ENCODE measurements at places on chromosomes 1 and 21. TPM values are rescaled to one million over a fixed set of nuclear protein-coding genes. Genes with fewer than 3 reads are reported as not detected.

DNA sequence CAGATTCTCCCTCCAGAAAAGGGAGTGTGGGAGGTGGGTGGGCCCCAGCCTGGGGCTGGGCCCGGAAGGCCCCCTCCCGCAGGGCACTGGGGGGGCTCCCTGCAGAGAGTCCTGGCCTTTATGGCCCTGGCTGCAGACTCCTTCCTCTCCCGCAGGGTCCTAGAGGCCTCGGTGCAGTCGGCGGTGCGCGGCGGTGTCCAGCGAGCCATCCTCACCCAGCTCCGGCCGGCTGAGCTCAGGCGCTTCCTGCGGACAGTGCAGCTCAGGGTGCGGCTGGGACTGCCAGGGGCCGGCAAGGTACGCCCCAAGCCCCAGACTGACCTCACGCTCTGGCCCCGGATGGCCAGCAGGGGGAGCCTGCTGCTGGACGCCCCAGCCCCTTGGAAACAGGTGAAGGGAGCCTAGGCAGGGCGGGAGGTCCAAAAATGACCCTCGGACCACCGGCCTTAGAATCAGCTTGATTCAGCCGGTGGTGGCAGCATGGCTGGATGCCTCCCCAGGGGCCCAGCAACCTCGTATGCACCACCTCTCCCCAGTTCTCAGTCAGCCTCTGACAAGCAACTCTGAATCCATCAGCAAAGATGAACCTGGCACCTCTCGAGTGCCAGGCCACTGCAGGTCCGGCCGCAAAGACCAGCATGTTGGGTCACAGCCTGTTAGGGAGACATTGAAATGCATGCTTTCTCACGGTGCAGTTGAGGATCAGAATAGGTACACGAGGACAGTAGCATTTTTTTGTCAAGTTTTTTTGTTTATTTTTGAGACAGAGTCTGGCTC is 20.6 kb downstream of the MTHFR start:
- DNase-seq, result no peak

The DTL gene
- polyA plus RNA-seq, result 23.7 TPM

The FMO3 gene
- polyA plus RNA-seq, result 0.12 TPM

GRCh38 chr1:154407198-154408091 is 2.3 kb downstream of the IL6R start:
- no peak for DNase-seq

DNA sequence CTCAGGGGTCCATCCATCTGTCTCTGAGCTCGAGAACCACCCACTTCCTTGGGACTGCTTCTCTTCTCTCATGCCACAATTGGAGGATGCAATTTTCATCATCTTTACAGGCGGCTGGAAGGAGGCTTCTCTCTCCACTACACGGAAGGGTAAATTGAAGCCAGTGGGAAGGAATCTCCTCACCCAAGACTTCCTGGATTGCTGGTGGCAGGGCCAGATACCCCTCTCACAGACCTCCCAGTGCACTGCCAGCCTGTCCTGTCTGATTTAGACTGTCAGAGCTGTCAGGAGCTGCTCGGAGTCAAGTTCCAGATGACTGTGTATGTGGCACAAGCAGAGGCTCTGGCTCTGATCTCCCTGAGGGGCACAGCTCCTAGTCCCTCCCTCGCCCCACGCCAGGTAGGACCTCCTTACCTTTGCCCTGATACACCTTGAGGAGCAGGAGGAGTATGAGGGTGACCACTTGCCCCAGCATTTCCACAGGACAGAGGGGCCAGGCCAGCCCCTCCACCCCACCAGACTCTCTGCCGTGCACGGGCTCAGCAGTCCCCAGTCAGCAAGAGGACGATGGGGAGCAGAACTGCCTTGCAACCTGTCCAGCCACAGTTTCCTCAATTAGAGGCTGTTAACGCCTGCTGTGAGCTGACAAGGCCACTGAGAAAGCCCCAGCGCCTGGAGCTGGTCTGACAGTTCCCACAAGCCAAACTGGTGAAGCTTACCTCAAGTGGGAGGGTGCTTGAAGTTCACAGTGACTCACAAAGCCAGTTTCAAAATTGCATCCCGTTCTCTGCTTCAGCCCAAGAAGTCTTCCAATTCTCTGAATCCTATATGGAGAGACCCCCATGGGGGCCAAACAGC is at the start of gene CD244:
Gene CD244, minus strand, starts transcription at position 685 of the 858 bp plus-strand sequence. Its CDS starts 210 bp downstream, at position 475.
- DNase-seq, result no peak

The CHIT1 gene
- 0.21 TPM for polyA plus RNA-seq

- DNase-seq, result no peak
Observed at GRCh38 chr1:238112952-238113621, 222.4 kb upstream of the ZP4 start.

The GFI1 gene
- polyA plus RNA-seq, result 0.30 TPM

DNA sequence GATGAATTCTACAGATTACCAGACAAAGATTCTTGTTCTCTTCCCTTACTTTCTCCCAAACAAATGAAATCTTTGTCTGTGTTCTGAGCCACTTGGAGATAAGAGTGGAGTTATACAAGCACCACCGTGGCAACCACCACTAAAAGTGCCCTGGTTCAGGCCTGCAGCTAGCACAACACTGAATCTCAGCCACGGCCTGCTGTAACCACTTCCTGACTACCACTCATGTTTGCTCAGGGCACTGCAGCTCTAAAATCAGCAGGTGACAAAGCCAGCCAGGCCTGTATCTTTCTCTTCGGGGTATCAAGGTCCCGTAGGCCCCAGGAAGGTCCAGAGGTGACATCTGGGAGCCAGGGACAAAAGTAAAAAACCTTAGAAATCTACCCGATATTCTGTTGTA is 3.2 kb upstream of the OR2T6 start:
- DNase-seq, result no peak

DNA sequence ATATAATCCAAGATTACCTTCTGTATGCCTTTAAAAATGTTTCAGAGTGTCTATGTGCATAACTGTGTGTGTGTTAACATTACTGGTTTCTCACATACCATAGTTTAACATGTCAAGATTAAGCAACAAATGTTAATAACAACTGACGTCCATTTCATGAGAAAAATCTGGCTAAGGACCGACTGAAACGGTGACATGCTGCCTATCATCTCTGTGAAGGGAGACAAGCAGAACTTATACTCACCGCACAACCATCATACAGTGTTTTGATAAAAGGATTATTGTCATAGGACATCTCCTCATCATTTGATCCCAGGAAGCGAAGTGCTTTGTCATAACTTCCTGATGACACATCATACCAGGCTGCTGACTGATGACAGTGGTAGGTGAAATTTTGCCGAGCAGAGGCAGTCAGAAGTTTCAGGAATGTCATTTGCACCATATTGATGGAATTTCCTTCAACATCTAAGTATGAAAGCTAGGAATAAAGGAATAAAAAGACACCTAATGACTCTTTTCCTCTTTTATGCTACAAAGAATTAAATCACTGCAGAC is 228.8 kb downstream of the COL11A1 start:
- no peak for DNase-seq

- no peak for DNase-seq
Observed at GRCh38 chr1:1318131-1318652, 6.3 kb downstream of the INTS11 start.

The AMY1A gene
- not detected for polyA plus RNA-seq

DNA sequence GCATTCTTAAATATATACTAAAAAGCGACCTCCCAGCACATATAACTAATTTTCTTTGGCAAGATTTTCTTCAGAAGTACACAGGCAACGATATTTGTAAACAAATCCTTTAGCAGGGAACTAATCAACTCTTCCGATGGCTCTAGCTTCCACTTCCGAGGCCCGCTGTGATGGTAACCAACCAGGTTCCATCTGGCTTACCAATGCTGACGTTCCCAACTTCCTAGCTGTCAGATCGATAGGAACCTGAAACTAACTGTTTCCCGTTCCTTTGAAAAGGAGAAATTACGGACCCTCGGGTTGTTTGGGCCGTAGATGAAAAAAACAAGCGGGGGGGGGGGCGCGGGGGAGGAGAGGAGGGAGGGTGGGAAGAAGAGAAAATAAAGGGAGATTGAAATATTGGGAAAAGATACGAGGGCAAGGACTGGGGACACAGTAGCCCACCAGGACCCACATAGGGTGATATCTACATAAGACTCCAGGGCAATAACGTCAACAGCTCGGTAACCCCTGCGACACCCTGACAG is 513 bp downstream of the GTF2B start:
- no peak for DNase-seq

- DNase-seq, result no peak
Observed at GRCh38 chr1:22197644-22198043, 54.7 kb upstream of the WNT4 start.

GRCh38 chr1:206828765-206829164 is 36.7 kb upstream of the IL20 start:
- no peak for DNase-seq

GRCh38 chr1:40699787-40700186 is 8.3 kb downstream of the NFYC start:
- DNase-seq, result no peak

The PRELP gene
- polyA plus RNA-seq, result 2.9 TPM

- no peak for DNase-seq
Observed at GRCh38 chr1:32623775-32624174, 26.6 kb downstream of the ZBTB8OS start.

DNA sequence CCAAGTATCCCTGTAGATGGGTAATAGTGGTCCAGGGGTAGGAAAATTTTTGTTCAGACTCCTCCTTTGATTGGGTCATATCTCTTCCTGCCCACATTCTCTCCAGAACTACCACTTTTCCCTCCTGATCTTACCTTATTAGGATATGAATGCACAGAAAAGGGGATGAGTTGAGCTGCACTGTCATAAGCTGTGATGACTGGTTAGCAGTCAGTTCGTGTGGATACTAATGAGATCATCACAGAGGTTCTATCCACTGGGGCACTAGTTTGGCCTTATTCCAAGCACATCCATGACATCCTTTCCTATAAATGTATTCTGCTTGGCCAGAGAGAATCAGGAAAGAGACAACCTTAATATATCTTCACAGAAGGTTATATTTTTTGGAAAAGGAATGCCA is 22.1 kb upstream of the TBX15 start:
- DNase-seq, result no peak

The UBE2U gene
- not detected for polyA plus RNA-seq

DNA sequence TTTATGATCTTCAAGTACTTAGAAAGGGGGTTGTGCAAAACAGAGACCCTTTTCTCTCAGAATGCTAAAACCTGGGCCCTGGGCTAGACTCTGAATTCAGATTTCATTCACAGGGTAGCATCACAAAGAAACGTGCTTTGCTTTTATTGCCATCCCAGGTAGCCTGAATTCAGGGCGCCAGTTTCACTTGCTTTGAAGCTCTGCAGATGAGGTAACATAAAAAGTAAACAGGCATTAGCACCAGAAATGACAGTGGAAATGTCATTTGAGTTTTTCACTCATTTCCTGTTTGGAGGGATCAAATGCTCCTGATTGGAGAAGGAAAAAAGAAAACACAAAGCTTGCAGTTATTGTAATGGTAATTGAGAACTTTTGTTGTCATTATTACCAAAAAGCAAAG is 2.6 kb downstream of the SYPL2 start:
- no peak for DNase-seq

- DNase-seq, result no peak
Observed at GRCh38 chr1:206114692-206115640, 2.2 kb downstream of the AVPR1B start.

DNA sequence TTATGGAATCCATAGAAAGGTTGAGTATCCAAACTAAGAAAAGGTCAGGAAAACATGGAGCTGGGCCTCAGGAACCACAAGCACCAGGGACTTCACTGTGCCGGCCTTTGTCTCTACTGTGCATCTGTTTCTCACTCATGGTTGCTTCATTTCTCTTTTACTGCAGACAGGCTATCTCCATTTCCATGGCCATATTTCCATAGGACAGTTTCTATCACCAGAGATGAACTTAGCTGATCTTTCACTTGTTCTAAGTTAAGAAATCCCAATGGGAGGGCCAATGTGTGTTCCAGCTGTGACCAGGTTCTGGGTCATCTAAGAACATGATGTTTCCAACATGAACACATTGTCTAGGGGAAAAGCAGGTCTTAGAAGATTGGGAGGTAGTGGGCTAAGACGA is 43.7 kb upstream of the PPP2R5A start:
- DNase-seq, result no peak

The KPRP gene
- not detected for polyA plus RNA-seq

The COL8A2 gene
- polyA plus RNA-seq, result 1.5 TPM

- DNase-seq, result no peak
Observed at GRCh38 chr1:41420860-41421259, 59.6 kb downstream of the FOXO6 start.

DNA sequence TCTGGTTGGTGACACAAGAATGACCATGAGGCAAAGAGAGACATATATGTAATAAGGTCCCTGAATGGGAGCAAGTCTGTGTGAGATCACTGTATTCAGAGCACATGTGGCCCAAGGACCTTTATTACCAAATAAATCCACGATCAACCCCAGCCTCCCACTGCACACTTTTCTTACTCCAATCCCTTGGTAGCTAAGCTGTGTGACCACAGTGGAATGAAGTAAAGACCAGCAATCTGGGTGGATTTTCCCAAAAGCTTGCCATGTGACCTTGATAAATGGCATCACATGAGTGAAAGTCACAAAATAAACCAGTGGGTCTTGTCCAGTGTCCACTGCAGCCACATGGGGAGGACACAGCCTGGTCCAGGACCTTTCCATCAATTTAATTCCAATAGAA is 36.7 kb upstream of the TLR5 start:
- no peak for DNase-seq

DNA sequence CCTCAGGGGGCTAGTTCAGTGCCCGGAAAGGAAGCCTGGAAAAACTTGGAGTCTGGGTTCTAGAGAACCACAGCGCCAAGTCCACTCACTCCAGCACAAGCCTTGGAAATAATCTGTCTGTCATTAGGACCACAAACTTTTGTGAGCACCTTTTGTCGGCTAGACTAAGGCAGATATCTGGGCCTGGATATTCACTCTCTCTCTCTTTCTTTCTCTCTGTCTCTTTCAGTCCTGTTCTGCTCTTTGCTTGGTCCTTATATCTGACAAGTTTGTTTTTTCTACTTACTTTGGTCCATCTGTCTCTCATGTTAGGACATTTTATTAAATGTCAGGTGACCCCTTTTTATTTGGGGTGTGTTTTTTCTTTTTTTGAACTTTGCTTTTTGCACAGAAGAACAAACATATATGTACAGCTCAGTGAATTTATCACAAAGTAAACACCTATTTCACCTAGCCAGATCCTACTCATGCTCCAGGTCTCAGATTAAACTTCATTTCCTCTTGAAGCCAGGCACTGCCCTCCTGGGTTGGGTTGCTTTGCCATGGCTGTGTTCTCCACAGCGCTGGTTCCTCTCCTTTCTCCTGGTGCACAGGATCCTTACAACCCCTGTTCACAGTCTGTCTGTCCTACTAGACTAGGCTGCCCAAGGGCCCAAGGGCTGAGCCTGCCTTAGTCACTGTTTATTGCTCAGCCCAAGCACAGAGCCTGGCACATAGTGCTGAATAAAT is 40.8 kb downstream of the TCEANC2 start:
- DNase-seq, result no peak

DNA sequence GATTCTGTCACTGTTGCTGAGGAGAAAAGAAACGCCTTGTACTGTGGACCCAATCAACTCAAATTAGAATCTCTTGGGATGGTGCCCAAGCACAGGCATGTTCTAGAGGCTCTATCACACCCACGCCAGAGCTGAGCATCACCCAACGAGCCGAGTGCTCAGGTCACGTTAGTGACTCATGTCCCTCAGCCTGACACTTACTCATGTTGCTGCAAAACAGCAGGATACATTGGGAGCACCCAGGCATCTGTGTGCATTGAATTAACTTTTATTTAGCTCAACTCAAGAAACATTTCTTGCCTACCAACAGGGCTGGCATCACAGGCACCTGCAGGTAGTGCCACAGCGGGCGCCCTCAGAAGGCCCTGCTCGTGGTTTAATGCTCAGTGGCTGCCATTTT is 149.8 kb downstream of the ETS2 start:
- no peak for DNase-seq

- no peak for DNase-seq
Observed at GRCh38 chr1:65027666-65028358, 61.5 kb upstream of the JAK1 start.
